ENCODE measurements at places on chromosomes 7 and 10. TPM values are rescaled to one million over a fixed set of nuclear protein-coding genes. Genes with fewer than 3 reads are reported as not detected.

DNA sequence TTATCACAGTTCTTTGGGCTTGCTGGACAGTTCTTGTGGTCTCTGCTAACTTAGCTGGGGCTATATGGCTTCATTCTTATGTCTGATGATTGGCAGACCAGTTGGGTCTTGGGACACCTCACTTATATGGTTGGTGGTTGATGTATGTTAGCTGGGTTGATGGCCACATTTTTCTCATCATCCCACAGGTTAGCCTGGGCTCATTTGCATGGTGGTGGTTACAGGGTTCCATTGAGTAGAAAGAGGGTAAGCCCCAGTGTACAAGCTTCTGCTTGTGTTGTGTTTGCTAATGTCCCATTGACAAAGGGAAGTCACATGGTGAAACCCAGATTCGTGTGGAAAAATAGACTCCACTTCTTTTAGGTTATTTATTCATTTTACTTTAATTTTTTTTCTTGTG is 40.6 kb downstream of the TMEM60 start:
- DNase-seq = no peak

DNA sequence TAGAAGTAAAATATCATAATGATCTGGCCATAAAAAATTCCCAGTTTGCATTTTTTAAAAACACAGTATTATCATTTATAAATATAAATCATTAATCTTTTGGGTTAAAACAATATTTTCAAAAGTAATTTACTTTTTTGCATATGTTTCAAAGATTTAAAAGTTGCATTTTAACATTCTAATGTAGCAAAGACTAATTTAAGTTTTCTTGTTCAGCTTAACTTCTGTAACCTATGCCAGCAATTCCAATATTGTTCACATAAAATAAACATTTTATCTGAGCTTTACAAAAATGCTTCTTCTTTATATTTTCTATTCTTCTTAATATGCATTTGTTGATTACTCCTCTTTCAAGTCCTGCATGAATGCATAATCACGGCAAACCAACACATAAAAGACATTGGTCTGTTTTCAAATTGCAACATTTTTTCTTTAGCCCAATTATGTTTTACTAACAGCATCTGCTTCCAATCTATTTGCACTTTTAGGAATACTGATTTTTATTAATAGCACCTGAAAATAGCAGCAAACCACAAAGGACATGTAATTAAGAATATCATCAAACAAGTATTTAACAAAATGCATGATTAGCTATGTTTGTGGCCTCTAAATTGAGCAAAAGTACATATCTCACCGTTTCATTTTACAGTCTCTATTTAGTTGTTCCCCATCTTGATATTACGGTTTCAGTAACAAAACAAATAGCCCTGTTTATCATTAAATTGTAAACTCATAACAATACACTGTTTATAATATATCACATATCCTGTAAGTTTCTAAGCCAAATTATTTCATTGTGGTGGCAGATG is 286.9 kb upstream of the NFE2L3 start:
- no peak for DNase-seq

- DNase-seq = peak; percentile 39
Observed at GRCh38 chr7:24971333-24972165, 8.4 kb downstream of the OSBPL3 start.

DNA sequence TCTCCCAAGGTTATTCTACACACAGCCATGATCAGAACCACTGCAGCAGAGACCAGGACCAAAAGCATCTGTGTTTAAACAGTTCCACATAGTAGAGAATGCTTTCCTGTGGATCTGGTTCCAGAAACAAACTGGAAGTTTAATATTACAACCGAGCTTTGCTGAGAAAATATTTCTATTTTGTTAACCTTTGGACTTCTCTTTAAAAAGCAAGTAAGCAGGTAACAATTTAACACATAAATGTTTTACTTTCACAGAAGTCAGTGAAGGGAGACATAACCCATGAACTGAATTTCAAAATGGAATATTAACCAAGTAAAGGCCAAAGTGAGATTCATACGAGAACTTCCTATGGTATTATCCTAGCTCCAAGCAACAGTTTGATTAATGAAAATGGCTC is 98.6 kb upstream of the PHYHIPL start:
- DNase-seq = no peak

Gene SYCE1
- not detected for total RNA-seq

Gene RBM48
- 13.2 TPM for total RNA-seq

Gene CYP3A5
- total RNA-seq = 1.8 TPM

DNA sequence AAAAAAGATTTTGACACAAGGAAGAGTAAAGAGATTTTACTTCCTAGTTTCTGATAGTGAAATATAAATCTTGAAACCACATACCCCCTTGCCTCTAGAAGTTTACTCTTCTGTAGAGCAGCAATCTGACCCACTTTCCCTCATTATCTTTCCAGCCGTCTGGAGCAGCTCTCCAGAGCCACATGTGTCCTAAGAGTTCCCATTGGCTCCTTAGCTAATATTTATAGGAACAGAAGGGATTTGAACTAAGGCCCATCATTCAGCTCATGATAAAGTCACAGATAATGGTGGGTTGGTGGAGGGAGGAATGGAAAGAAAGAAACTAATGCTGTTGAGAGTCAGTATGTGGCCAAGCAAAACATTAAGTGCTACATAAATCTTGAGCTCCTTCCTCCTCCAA is 121.8 kb downstream of the INHBA start:
- DNase-seq = no peak

Gene RADIL
- total RNA-seq = not detected

DNA sequence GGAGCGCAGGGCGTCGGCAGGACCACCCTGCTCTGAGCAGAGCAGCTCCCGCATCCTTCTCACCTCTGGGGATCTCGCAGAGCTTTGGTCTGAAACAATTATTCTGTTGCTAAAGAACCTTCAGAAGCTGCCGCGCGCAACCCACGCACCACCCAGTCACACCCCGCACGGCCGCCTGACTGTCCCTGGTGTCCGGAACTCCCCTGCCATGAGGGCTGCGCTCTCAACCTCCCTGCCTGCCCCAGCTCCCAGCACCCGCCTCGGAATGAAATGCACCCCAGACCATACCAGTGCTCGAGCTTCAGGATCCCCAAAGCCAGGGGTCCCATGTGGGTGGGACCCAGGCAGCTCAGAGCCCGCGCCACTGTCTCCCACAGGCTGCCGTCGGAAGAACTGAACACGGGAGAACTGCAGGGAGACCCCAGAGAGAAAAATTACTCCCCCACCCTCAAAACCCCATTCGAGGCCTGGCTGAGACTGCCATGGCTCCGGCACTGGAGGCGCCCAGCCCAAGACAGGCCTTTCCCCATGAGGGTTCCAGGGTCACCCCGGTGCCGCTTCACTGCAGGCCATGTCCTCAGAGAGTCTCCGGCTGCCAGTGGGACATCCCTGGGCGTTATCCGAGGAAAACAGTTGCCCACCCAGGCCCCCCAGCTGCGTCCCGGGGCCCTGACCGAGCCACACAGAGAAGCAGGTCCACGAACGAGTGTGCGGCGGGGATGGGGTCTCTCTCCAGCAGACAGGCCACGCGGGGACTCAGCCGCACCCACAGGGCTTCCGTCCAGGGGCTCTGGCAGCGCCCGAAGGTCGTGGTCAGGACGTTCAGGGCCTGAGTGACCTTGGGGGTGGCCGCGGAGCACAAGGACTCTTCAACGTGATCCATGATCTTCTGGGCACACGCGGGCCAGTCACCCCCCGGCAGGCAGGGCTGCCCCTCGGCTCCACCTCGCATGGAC is 12.1 kb downstream of the BRAT1 start:
- DNase-seq = no peak

- no peak for DNase-seq
Observed at GRCh38 chr7:68434857-68435256, 1163.4 kb upstream of the AUTS2 start.

GRCh38 chr7:21107101-21107500 is 320.4 kb upstream of the SP8 start:
- no peak for DNase-seq

DNA sequence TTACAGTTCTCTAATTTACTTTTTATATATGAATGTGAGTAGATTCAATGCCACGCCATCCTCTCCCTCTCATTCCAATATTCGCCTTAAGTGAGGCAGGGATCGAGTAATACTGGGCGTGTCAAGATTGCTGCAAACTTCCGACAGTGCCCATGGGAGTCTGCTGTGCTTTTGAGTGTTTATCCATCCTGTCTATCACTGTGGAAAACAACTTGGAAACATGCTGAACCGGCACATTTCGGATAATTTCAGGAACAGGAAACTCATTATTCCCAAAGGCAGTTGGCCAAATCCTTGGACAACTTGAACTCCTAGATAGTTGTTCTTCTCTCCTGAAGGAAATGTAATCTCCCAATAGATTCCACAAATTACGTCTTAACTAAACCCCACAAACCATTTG is 28.5 kb downstream of the PIP4K2A start:
- DNase-seq = no peak

Gene RHOBTB1
- 17.7 TPM for total RNA-seq

Gene FAM149B1
- total RNA-seq = 15.4 TPM

DNA sequence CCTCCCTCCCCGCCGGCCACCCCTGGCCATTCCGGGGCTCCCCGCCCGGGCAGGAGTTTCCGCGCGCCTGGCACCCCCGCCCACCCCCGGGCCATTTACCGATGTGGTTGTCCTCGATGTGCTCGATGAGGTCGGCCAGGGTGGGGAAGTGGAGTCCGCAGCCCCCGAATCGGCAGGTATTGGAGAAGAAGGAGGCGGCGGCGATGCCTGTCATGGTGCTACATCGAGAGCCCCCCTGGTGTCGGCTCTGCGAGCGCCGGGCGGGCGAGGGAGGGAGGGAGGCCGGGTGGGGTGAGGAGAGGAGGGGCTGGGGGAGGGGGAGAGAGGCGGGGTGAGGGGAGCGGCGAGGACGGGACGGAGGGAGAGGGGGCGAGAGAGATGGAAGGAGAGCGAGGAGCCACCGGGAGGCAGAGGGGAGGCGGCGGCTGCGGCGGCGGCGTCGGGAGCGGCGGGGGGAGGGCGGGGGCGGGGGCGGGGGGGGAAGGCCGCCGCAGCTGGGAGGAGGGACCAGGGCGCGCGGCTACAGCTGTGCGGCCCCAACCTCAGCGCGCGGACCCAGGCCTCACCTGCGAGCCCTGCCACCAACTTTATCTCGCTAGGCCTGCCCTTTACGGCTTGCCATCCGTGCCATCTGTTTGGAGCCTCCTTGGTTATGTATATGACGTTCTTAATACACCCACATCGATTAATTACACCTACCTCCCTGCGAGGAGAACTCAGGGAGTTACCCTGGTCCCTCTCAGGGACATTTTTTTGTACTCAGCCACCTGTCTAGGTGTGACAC is at the start of gene JAZF1:
JAZF1 (minus strand) TSS at position 432 of the 784 bp plus-strand sequence.
- DNase-seq = peak; percentile 29

DNA sequence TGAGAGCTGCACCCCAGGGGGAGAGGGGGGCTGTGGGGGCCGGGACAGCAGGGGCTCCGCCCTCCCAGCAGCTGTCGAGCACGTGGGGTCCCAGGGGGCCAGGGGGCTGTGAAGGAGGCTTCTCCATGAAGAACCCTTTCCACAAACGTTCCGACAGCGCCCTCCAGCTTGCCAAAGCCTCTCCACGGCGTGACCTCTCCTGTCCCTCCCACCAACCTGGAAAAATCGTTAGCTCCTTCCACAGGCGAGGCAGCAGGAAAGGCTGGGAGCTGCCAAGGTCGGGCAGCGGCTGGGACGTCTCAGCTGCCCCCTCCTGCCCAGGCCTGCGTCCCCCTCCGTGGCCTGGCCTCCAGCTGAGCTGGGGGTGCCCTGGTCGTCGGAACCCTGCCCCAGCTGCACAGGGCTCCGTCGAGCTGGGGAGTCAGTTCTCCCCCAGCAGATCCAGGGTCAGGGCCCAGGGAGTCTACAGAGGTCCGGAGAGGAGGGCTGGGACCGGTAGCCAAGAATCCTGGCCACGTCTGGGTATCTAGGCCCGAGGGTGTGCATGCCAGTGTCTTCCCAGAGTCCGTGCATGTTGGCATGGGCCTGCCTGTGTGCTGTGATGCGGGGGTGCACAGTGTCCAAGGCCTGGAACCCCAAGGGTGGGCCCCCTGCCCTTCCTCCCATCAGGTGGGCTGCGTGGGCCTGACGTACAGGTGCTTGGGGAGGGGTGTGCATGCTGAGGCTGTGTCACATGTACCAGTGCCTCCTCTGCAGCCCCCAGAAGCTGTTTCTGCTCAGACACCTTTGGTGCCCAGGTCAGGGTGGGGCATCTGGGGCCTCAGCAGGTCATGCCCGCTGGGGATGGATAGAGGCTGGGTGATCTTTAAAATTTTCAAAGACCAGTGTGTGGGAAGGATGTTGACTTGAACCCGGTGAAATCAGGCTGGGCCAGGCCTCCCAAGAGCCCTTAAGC is 66.5 kb downstream of the UNCX start:
- no peak for DNase-seq

DNA sequence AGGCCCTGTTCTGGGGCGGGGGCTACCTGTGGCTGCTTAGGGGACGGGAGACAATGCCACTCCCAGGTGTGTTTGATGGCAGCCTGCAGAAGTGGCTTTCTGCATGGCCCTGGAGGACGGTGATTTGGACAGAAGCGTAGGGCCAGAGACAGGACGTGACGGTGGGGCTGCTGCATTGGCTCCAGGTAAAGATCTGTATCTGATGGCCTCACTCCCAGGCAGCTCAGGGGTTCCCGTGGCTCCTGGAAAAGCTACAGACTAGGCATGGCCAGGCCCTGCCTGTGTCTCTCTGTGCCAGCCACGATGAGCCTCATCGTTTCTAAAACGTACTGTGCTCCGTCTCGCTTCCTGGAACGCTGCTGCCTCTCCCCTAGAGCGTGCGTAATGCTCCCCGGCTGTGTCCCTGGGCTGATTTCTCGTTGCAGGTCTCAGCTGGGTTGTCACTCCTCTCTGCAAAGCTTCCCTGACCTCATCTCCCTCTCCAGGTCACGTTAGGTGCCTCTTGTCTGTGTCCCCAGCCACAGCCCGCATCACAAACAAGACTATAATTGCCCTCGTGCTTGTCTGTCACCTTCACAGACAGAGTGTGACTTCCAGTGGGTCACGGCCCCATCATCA is 12.6 kb downstream of the GTF2IRD1 start:
- DNase-seq = no peak

DNA sequence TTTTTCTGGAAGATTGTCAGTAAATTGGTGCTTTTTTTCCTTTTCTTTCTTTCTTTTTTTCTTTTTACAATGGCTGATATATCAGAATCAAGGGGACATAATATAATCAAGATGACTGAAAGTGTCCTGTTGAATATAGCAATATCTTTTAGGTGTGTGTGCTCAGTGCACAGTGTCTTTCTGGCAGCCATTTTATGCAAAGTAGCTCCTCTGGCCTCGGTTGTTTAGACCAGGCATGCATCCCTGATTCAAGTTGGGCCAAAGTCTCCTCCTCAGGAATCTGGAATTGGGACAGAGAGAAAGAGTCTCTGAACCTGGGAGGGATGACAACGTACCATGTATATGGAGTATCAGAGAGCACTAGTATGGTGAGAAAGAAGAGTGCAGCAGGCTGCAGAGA is 49.0 kb upstream of the MTPN start:
- no peak for DNase-seq

GRCh38 chr7:154431045-154431444 is 378.8 kb downstream of the DPP6 start:
- DNase-seq = no peak
